AG09309 (cell line): ENCODE measurements at places on chromosomes 1 and 21.
A peak's percentile ranks its signal among the peaks of the same experiment; 100 is the strongest.

DNA sequence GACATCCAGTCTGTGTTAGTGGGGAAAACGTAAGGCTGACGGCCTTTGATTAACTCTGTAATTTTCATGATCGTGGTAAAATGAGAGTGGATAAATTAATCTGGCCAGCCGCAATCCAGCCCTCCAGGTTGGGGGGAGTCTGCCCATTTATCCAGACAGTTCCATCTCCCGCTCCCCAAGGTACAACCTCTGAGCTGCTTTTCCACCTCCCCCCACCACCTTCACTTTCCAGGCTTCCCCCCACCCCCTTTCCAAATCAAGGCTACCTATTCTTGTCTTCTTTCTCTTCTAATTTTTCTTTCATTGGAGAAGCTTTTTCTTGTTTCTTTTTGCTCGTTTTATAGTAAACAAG is 6.0 kb downstream of the MIER1 start:
- DNase-seq: no peak

GRCh38 chr1:219580009-219580676 is 32.8 kb downstream of the ZC3H11B start:
- no peak for DNase-seq

DNA sequence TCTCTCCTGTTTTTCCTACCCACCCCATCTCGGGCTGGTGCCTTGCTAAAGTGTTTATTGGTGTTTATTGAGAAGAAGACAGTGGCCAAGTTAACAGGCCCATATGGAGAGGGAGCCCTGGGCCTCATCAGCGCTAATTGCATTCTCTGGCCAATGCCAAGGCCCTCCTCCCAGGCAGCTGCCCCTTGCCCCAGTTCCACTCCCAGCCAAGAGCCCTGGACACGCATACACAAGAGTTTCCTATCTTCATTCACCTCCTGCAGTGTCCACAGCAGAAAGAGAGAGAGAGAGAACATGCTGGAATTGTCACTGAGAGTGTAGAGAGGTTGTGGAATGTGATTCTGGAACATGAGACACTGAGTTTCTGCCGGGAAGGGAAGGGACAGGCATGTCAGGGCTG is 25.4 kb upstream of the VWA5B1 start:
- DNase-seq: no peak

DNA sequence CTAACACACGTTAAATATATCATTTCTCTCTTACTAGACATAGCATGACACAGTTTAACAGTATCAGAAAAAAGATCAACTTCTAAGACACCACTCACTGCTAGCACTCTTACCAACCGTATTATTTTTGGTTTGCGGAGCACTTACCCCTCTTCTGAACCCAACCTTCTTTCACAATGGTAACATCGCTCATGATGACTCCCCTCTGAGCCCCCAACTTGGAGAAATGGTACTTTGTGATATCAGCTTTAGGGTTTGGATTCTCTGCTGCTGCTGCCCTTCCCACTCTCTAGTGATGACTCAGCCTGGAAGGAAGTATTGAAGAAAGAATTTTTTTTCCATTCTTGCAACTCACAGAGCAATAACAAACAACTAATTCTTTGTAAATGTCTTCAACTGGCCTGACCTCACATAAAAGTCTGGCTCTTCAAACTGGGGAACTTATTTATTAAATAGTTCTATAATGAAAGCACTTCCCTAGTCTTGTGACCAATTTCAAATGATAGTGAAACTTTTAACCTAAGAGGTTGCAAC is 7.0 kb downstream of the AKT3 start:
- peak; percentile 33 for DNase-seq

DNA sequence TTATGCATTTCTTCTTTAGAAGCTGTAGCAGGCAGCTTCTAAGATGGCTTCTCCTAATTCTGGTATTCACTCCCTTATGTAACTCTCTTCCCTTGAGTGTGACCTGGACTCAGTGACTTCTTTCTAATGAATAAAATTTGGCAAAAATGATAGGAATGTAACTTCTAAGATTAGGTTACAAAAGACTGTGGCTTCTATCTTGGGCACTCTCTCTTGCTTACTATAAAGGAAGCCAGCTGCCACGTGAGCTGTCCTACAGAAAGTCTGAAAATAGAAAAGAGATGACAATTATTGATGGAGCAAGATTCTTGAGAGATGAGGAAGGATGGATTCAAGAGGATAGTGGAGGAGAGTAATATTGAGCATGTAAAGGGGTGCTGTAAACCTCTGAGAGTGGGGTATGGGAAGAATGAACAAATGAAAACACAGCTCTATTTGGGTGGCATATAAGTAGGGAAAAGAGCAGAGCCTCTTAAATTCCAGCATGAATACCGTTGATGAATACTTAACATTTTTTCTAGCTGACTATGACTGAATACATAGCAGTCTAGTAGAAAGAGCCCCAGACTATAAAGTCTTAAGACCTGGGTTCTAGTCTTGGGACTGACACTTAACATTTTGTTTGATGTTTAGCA is 5.5 kb downstream of the TSEN15 start:
- peak; percentile 65 for DNase-seq

GRCh38 chr1:114097109-114097508 is 56.6 kb downstream of the SYT6 start:
- no peak for DNase-seq

DNA sequence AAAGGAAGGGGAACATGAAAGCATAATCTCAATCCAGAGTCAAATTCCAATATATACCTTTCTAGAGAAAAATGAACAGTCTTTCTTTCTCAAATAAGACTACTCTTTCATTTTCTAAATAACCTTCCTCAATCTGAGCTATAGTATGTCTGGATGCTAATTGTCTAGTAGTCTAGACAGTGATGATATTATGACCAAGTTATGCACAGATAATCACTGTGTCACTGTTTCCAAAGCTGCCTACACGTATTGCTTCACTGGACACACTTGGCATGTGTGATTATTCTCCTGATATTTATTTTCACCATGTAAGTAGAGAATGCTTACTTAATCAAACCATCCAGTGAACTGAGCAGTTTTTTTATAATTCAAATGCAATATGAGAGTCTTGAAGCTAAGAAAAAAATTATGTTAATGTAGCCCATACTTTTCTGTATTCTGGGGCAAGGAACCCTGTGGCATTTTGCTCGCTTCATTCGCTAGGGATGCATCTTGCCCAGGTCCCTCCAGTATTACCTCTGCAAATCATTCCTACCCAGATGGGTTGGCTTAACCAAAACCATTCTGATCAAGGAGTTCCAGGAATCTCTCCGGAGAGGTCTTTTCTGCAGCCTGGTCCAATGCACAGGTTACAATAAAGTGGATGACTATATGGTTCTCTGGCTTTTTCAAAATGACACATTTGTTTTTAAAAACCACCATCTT is 303.1 kb upstream of the RUNX1 start:
- peak; percentile 61 for DNase-seq

GRCh38 chr21:35730325-35730724 is 330.0 kb downstream of the SETD4 start:
- DNase-seq: no peak

DNA sequence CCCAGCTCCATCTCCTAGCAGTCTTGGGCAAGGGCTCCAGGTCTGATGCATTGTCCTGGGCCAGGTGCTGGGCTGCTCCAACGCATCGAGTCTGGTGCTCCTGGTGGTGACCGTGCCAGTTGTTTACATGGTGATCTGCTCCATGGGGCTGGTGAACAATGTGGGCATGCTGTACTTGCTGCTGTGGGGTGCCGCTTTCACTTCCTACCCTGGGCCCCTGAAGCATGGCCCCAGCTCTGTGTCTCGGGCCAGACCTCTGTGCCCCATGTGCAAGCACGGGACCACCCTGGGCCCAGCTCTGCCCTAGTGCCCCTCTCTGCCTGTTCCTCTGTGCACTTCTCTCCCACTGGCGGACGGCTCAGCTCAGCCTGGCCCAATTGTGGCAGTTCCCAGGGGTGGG is 119.4 kb downstream of the MAST2 start:
- no peak for DNase-seq
